Daoy (cell line): ENCODE measurements at places on chromosomes 16 and 17.
A peak's percentile ranks its signal among the peaks of the same experiment; 100 is the strongest.

DNA sequence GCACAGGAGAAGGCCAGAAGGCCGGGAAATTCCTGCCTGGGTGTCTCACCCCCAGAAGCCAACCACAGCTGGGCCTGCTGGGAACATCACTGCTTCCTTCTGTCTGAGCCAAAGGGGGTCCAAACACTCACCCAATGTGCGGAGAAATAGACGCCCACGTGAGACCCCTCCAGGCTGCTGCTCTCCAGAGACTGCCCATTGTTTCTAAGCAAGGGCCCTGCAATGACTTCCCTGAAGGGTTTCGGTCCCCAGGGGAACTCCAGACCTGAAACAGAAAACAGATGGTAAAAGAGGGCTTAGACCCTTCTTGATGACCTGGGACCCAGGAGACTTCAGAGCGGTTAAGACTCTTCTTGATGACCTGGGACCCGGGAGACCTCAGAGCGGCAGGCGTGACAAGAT is 41.3 kb downstream of the MRM3 start:
- DNase-seq = no peak

DNA sequence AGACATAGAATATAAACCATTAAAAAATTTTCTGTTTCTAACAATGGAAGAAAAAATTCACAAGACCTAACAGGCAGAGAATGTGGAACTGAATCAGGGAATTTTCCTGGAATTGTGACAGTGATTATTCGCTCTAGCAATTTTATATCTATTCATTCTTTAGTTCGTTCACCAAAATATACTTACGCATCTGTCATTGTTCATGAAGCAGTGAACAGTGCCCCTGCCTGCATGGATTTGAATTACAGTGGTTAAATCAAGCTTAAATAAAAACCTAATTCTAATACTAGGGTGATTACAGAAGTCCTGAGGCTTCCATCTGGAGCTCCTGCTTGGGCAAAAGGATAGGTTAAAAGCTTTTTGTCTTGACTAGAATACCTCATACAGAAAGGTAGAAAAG is 48.6 kb downstream of the ABCA8 start:
- DNase-seq = no peak

GRCh38 chr17:61635913-61636432 is 45.0 kb upstream of the NACA2 start:
- peak; percentile 57 for DNase-seq

GRCh38 chr17:74819801-74820436 is 39.8 kb downstream of the GRIN2C start:
- no peak for DNase-seq
